Uterus (tissue), 4 donors: ENCODE measurements at places on chromosomes 4 and X.

DNA sequence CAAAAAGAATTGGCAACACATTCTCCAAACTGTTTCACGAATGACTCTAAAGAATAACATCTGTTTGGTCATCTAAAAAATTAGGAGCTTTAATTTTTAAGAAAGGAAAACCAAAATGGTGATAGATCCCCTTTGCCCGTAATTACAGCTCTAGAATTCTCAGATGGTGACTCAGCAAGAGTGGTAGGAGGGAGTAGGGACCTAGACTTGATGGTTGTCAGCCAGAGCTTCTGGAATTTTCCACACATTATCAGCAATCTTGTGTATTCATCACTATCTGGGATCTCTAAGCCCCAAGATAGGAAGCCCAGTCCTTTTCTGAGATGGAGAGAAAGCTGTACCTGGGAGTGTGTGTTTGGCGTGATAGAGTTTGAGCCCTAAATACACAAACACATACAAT lies 103.9 kb upstream of the RAB40AL start:
- no peaks in the 10 kb centered on the region for H3K36me3 ChIP-seq
- DNase-seq = no peak
- H3K27ac ChIP-seq = no peak overlapping the region
- H3K4me3 ChIP-seq = no peak overlapping the region
- H3K4me1 ChIP-seq = no peaks in the 10 kb centered on the region

DNA sequence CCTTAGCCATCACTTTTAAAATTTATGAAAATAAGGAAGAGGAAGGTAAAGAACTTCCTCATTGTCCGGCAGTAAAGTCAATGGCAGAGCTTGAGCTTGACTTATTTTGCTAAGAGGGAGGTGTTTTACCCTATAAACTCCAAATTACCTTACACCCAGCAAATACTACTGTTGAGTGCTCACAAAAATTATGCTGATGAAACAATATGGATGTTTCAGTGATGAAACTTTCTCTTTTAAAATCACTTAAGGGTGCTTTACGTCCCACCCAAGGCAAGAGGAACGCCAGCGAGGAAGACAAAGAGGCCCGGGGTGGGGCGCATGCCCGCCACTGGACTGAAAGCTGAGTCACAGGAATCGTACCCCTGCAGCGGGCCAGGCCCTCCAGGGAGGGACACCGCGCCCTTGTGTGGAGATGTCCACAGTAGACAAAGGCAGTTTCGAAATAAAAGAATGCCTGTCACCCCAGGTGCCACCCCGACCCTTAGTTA lies 560 bp upstream of the TMSB4X start:
- H3K4me1 ChIP-seq = no peaks in the 10 kb centered on the region
- H3K27ac ChIP-seq = peak overlapping the region; percentile 97
- peak; percentile 73 for DNase-seq
- peak overlapping the region; percentile 50 for H3K4me3 ChIP-seq
- H3K27me3 ChIP-seq = no peaks in the 10 kb centered on the region

- H3K36me3 ChIP-seq = no peaks in the 10 kb centered on the region
- no peak for DNase-seq
- H3K27me3 ChIP-seq = no peaks in the 10 kb centered on the region
- H3K4me1 ChIP-seq = no peaks in the 10 kb centered on the region
- no peak overlapping the region for H3K4me3 ChIP-seq
Observed at GRCh38 chr4:68326141-68326540, 23.7 kb downstream of the YTHDC1 start.

GRCh38 chr4:105137121-105137875 lies 9.4 kb upstream of the TET2 start:
- H3K36me3 ChIP-seq = no peaks in the 10 kb centered on the region
- DNase-seq = no peak
- H3K27ac ChIP-seq = no peak overlapping the region
- H3K4me3 ChIP-seq = no peak overlapping the region

DNA sequence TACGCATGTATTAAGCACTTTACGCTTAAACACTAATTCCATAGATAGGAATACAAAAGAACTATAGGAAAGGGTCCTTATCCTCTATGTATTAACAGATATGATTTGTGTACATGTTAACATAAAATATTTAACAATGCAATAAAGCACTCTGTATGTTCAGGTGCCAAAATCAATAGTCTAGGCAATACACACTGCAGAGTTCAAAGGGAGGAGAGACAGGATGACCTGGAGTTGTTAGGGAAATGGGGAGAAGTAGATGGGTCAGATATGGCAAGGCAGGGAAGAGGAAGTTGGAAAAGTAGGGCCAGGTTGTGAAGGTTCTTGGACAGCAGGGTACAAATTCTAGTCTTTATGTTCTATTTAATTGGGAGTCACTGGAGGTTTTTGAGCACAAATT lies 2.9 kb downstream of the SGCB start:
- no peak overlapping the region for H3K27ac ChIP-seq
- H3K4me3 ChIP-seq = no peak overlapping the region
- no peak for DNase-seq
- peaks cover 7% of the 10 kb centered on the region for H3K4me1 ChIP-seq

GRCh38 chr4:30495251-30495650 lies 224.9 kb upstream of the PCDH7 start:
- H3K4me1 ChIP-seq = no peaks in the 10 kb centered on the region
- no peak overlapping the region for H3K27ac ChIP-seq
- no peaks in the 10 kb centered on the region for H3K27me3 ChIP-seq
- no peaks in the 10 kb centered on the region for H3K36me3 ChIP-seq
- no peak overlapping the region for H3K4me3 ChIP-seq
- no peak for DNase-seq

- H3K27ac ChIP-seq = no peak overlapping the region
- peaks cover 11% of the 10 kb centered on the region for H3K27me3 ChIP-seq
- H3K4me3 ChIP-seq = no peak overlapping the region
- no peaks in the 10 kb centered on the region for H3K4me1 ChIP-seq
Observed at GRCh38 chrX:87337267-87337666, 180.3 kb upstream of the KLHL4 start.

DNA sequence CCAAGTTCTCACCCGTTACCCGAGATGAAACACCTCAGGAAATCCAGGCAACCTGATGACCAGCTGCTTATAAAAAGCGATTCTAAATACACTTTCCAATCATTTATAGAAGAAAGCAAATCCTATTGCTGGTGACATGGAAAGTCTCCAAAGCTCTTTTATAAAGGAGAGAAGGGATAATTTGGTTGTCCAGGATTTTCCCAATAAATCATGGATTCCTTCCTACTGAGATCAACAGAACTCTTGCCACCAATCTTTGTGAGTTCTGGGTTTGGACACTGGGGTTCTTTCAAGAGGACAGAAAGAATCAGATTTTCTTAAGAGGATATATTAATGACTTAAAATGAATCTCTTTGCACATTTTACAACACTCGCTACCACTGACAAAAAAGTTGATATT lies 24.7 kb upstream of the SOD3 start:
- H3K4me1 ChIP-seq = no peaks in the 10 kb centered on the region
- no peaks in the 10 kb centered on the region for H3K36me3 ChIP-seq
- DNase-seq = no peak
- H3K27me3 ChIP-seq = no peaks in the 10 kb centered on the region

DNA sequence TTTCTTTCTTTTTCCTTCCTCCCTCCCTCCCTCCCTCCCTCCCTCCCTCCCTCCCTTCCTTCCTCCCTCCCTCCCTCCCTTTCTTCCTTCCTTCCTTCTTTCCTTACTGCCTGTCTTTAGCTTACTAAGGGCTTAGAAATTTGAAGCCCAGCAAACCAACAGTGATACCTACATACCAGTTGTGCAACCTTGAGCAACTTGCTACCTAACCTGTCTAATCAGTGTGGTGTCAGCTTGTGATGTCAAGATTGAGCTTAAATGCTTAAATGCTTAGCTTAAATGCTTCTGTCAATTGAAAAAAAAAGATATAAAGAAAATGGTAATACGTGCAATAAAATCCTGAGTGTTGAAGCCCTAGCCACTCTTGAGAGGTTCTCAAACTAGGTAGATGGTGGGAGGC lies 728.6 kb downstream of the TRIML1 start:
- no peak for DNase-seq
- H3K4me3 ChIP-seq = no peak overlapping the region
- no peak overlapping the region for H3K27ac ChIP-seq

- H3K27me3 ChIP-seq = no peaks in the 10 kb centered on the region
- H3K4me3 ChIP-seq = no peak overlapping the region
- no peak for DNase-seq
Observed at GRCh38 chr4:176778063-176778462, 14.7 kb downstream of the VEGFC start.

- no peak overlapping the region for H3K4me3 ChIP-seq
- no peak overlapping the region for H3K27ac ChIP-seq
- no peaks in the 10 kb centered on the region for H3K4me1 ChIP-seq
- no peak for DNase-seq
- no peaks in the 10 kb centered on the region for H3K27me3 ChIP-seq
Observed at GRCh38 chr4:169493164-169493524, 119.2 kb downstream of the NEK1 start.

DNA sequence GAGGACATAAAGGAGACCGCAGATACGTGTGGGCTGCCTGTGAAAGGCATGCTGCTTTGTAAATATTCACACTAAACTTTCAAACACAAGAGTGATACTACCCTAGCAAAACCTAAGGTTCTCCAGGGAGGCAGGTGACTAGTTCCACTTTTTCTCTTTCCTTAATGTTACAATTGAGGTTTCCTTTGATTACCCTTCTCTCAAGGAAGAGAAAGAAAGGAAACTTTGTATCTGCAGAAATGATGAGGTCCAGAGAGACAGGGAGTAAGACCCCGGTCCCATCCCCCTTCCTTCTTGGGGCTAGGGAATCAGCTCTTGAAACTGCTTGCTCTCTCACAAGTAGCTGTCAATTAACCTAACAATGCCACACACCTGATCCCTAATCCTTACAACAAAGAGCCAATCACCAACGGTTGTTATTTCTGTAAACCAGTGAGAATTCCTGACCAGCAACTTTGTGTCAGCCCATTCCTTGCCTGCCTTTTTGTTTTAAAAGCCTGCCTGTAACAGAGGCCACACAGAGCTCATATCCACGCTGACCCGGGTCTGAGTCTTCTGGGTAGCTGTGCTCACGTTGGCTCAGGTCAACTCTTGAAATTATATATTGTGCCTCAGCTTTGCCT lies 754.8 kb upstream of the FRG1 start:
- DNase-seq = no peak
- no peaks in the 10 kb centered on the region for H3K4me1 ChIP-seq
- no peaks in the 10 kb centered on the region for H3K27me3 ChIP-seq
- no peak overlapping the region for H3K27ac ChIP-seq

DNA sequence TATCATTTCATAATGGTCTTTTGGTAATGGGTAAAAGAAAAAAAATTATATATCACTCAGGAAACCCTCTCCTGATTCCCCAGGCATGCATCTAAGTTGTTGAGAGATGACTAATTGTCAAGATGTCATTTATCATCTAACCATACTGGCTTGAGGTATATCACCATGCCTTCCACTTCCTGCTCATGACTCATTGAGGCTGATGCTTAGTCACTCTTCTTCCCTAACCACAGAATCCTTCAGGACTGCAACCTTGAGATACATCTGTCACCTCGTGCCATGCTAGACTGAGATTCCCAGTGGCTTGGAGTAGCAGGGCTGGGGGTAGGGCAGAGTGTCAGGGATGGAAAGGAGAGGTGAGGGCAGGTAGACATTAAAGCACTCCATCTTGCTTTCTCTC lies 782.5 kb upstream of the INTU start:
- H3K36me3 ChIP-seq = no peaks in the 10 kb centered on the region
- no peak overlapping the region for H3K4me3 ChIP-seq
- DNase-seq = no peak
- no peak overlapping the region for H3K27ac ChIP-seq

GRCh38 chr4:40192114-40193015 lies 4.5 kb upstream of the RHOH start:
- H3K27ac ChIP-seq = no peak overlapping the region
- no peaks in the 10 kb centered on the region for H3K4me1 ChIP-seq
- H3K4me3 ChIP-seq = no peak overlapping the region

GRCh38 chrX:46782034-46782433 lies 23.1 kb upstream of the SLC9A7 start:
- H3K27ac ChIP-seq = no peak overlapping the region
- no peak overlapping the region for H3K4me3 ChIP-seq
- DNase-seq = no peak
- H3K36me3 ChIP-seq = no peaks in the 10 kb centered on the region
- H3K27me3 ChIP-seq = no peaks in the 10 kb centered on the region

- no peaks in the 10 kb centered on the region for H3K27me3 ChIP-seq
- H3K4me3 ChIP-seq = no peak overlapping the region
- H3K36me3 ChIP-seq = no peaks in the 10 kb centered on the region
- H3K27ac ChIP-seq = no peak overlapping the region
Observed at GRCh38 chr4:170849969-170850368, 760.2 kb upstream of the AADAT start.

DNA sequence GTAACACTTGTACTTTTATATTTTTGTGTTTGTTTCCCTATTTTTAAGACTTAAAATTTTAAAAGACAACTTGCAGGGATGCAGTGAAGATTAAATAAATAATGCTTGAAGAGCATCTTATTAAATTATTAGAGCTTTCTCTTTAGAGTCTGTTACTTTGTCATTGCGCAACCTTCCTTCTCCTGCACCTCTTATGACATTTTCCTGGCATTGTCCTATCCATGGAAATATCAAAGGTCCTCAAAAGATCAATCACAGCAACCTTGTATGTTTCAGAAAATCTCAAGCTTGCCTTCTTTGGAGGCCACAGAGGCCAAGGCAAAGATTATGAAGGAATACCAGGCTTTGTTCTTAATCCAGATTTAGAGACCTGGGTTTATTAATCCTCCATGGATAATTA lies 116.3 kb downstream of the GRXCR1 start:
- H3K36me3 ChIP-seq = no peaks in the 10 kb centered on the region
- no peak for DNase-seq
- H3K4me1 ChIP-seq = no peaks in the 10 kb centered on the region
- no peak overlapping the region for H3K27ac ChIP-seq
- no peak overlapping the region for H3K4me3 ChIP-seq
- no peaks in the 10 kb centered on the region for H3K27me3 ChIP-seq

GRCh38 chr4:48699475-48699874 lies 80.6 kb downstream of the FRYL start:
- H3K4me3 ChIP-seq = no peak overlapping the region
- no peaks in the 10 kb centered on the region for H3K27me3 ChIP-seq
- DNase-seq = no peak
- no peaks in the 10 kb centered on the region for H3K4me1 ChIP-seq
- H3K36me3 ChIP-seq = no peaks in the 10 kb centered on the region

DNA sequence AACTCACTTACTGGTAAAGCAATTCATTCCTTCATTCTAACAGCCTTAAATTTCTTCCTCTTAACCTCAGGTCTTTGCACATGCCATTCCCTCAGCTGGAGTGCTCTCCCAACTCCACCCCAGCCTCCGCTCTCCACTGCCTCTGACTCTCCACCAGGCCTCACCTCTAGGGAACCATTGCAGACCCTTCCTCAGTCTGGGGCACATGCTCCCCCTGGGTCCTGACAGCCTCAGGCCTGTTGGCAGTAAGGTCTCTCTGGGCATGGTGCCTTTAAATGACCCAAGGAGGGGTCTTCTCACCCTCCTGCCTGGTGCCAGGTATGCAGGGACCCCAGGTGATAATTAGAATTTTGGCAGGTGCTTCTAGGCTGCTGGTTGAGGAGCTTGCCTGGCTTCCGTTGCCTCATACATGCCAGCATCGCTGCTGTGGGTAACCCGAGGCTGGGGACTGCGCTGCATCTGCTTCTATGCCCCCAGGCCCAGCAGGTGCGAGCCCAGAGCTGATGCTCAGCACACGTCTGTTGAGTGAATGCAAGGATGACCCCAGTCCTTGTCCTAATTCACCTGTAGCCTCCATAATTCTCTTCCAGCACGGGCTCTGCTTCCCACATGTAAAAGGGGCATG lies 27.5 kb upstream of the GPR78 start:
- H3K27me3 ChIP-seq = no peaks in the 10 kb centered on the region
- no peak overlapping the region for H3K27ac ChIP-seq
- H3K36me3 ChIP-seq = no peaks in the 10 kb centered on the region
- DNase-seq = no peak
- no peaks in the 10 kb centered on the region for H3K4me1 ChIP-seq
- H3K4me3 ChIP-seq = no peak overlapping the region
